ENCODE measurements at places on chromosomes 2 and 18.

GRCh38 chr2:9419541-9419940 is 3.8 kb downstream of the ITGB1BP1 start:
- DNase-seq = no peak

DNA sequence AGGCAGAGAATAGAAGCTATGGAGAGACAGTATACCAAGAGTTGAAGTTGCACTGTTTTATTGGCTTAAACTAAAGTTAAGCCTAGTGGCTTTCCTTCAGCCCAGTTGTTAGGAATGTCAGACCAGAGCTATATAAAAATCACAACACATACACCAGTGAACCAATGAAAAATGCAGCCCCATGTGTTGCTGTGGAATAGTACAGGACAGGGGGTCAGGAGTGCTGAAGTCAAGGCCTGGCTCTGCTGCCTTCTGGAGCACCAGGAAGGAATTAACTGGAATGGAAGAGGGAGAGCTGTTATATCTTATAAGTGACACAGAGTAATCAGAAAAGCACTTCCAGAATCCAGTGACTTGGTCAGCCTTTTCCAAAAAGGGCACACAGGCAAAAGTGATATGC is 58.9 kb downstream of the OSR1 start:
- no peak for DNase-seq

- DNase-seq = no peak
Measured at GRCh38 chr18:5389356-5389755, 93.8 kb upstream of the ZBTB14 start.

DNA sequence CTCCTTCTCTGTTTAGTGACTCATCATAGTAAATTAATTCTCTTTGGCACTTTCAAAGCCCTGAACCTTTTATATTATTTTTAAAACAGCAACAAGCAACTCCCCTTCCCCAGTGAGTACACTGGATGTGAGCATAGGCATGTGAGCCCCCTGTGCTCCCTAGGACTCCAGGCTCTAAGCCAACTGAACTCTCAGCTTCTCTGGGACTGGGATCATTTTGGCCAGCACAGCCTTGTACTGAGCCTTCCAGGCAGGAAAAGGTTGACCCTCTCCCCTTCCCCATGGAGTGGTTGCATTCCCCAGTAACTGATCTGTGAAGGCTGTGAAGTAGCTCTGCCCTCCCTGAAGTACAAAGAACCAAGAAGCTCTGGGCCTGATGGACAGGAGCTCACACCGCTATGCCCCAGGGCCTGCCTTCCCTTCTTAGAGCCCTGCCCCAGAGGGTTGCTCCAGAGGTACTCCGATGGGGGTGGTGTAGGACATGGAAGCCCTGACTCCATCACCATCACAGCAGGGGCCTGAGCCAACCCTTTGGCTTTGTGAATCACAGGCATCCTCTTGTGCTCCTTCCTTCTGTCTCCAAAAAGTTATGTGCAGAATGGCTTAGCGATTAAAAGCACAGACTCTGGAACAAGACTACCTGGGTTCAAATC is 57.8 kb downstream of the ADD2 start:
- no peak for DNase-seq

DNA sequence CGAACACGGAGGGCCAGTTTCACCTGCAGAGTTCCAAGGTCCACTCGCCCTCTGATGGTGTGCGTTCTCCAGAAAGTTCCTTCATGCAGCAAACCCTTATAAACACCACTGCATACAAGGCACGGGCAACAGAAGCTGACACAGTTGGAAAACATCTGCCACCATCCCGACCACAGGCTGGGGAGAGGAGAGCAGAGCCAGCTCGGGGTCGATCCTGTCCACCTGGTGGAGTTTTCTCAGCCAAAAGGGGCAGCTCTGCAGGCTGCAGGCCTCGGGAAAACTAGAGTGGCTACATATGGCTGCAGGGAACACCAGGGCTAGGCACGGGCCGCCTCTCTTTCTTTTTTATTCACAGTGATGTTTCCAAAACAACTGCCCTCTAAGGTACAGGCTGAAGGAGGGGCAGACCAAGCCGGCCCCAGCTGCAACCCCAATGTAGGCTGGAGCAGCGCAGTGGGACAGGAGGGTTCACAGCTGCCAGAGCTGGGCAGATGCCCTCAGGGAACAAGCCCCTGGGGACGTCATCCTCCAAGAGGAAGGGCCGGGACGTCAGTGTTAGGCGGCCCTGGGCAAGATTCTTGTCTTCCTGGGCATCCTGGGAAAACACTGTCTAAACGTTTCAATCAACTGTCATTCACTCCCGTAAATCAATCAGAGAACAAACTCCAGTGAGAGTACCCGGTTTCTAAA is 274.7 kb downstream of the TWIST2 start:
- DNase-seq = no peak

DNA sequence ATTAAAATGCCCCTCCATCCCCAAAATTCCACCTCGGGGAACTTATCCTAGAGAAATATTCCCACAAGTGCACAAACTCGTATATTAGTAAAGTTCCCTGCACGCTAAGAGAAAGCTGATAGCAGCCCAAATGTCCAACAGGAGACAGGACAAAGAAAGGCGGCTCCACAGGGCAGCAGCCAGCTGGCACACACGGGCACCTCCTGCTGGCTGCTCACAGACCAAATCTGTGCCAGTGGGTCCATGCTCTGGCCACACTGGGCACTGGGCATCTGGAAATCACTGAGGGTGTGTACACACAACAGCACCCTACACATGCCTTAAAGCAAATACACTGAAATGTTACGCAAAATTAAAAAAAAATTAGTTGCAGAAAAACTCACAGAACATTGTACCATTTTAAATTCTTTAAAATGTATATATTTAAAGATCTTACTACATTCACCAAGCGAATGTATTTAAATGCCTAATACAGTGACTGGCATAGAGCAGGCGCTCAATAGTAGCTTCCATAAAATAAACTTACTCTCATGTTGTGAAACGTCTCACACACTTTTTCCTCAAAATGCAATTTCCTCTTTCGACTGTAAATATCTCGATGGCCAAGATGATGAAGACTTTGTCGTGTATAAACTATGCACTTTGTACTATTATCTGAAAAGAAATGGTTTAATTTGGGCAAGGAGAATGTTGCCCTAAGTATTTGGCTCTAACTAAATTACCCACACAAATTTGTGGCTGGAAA is 19.4 kb downstream of the ZNF516 start:
- DNase-seq = no peak

GRCh38 chr2:67522148-67522547 is 125.0 kb downstream of the ETAA1 start:
- no peak for DNase-seq

GRCh38 chr2:36973320-36973719 is 7.0 kb upstream of the STRN start:
- no peak for DNase-seq

- no peak for DNase-seq
Measured at GRCh38 chr2:216866515-216867095, 6.7 kb upstream of the TNP1 start.

GRCh38 chr2:204842661-204843485 is 297.6 kb downstream of the PARD3B start:
- no peak for DNase-seq

- peak; percentile 92 for DNase-seq
Measured at GRCh38 chr18:76398896-76399612, 96.0 kb downstream of the ZNF516 start.

DNA sequence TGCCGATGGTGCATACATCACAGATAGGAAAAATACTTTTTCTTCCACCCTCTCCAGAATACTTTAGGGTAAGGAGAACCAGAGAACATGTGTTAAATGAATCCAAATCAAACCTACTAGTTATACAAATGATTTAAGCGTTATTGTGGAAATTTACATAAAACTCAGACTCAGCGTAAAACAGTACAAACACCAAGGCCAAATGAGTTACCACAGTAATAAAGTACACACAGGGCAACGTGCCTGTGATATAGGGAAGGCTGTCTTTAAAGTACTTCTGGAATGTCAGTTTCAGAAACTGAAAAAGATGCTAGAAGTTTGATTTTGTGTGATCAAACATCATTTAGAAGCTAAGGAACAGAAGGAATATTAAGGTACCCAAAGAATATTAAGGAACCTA is 46.9 kb downstream of the PTPRM start:
- DNase-seq = no peak

DNA sequence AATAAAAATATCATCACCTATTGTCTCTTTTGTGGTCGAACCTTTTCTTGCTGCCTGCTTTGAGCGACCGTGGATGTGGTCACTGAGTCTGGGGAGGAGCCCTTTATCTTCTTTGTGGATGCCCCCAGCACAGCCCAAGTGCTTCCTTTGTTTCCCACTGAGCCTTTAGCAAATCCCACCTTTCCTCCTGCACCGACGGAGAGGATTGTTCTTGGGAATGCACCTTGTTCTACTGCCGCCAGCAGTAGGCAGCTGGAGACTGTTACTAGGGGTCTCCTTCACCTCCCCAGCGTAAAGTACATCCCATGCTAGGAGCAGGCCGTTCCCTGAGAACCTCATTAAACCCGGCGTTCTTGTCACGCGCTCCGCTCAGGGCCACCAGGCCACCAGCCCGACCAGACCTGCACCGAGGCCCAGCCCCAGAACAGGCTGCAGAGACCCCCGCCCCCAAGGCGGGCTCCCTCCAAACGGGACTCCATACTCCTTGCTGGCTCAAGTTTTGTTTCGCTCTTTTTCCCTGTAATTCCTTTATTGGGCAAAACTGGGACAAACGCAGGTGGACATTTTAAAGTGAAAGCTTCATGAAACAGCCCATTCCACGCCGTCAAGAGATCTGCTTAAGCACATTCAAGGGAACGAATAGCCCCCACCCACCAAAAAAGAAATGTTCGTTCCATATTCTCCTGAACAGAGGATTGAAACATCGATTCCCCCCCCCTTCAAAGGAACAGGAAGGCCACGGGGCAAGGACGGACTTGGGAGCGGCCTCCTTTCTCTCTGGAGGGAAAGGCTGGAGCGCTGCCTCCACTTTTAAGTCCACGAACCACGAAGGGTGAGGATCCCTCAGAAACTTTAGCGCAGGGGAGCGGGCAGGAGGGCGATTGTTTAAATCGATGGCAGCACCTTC is 1.1 kb upstream of the MAT2A start:
- peak; percentile 52 for DNase-seq

- DNase-seq = no peak
Measured at GRCh38 chr18:44290366-44290977, 390.2 kb upstream of the SETBP1 start.

DNA sequence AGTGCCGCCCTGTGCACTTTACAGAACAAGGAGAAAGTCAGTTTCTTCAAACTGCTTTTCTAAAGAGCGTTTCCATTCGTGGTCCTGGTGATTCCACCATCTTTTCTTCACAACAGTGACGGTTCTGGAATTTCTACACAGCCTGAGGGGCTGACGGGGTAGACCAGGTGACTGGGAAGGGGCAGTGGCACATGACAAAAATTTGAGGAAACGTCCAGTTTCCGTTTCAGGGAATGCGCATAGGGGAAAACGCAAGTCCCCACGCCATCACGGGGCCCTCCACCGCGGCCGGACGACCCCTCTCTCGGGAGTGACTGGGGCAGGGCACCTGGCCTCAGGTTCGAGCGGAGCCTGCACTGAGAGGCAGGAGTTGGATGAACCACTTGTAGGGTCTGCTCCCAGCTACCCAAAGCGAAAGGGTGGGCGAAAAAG is 980 bp upstream of the SPTBN1 start:
- DNase-seq = peak; percentile 6

DNA sequence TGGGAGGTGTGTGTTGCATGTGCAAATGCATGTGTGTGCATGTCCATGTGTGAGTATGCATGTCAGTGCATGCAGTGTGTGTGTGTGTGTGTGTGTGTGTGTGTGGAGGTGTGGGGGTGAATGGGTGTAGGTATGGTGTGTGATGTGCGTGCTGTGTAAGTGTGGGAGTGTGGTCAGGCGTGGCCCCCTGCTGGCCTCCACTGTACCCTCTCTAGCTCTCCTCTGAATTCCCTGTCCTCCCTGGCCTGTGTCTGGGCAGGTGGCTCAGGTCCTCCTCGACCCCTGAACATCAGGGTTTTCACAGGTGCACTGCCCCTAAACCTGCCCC is 230.2 kb downstream of the CELF4 start:
- peak; percentile 6 for DNase-seq

DNA sequence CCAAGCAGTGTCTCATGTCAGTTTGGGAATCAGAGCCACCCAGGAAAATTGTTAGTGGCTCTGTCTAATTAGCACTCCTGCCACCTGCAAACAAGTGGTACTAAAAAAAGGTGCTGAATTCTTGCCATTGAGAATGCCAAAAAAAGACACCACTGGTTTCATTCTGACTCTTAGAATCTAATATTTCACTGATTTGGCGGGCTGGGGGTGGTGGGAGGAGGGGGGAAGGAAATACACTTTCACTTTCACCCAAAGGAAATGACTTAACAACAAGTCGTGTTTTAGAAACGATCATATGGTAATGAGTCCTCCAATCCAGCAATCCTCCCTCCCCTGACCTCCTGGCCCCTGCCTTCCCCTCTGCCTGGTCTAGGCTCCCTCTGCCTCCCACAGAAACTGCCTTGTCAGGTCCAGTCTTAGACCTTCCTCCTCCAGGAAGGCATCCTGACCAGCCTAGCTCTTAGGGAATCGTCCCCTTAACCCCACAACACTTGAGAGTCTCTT is 4.4 kb upstream of the KLHL29 start:
- no peak for DNase-seq

- DNase-seq = no peak
Measured at GRCh38 chr2:168583064-168583709, 127.1 kb downstream of the CERS6 start.

GRCh38 chr2:181307203-181307991 is 149.8 kb upstream of the ITGA4 start:
- no peak for DNase-seq

DNA sequence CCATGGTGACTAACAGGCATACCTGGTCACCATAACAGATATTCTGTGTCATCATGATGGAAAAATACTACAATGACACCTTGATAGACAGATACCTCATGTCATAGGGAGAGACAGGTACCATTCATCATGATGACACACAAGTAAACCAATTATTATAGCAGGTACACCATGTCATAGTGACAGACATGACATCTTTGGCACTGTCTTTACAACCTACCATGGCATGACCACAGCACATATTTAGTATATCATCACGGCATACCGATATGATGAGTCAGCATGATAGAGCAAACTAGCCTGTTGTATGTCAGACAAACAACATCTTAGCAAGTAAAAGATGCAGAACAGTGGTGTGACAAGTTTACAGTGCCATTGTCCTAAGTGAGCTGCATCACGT is 101.3 kb upstream of the KLHL29 start:
- no peak for DNase-seq

Data from neural crest cell (in vitro differentiated cells).